IMR-90 (cell line): ENCODE measurements at places on chromosomes 11 and 22. TPM values are rescaled to one million over a fixed set of nuclear protein-coding genes. Genes with fewer than 3 reads are reported as not detected.

DNA sequence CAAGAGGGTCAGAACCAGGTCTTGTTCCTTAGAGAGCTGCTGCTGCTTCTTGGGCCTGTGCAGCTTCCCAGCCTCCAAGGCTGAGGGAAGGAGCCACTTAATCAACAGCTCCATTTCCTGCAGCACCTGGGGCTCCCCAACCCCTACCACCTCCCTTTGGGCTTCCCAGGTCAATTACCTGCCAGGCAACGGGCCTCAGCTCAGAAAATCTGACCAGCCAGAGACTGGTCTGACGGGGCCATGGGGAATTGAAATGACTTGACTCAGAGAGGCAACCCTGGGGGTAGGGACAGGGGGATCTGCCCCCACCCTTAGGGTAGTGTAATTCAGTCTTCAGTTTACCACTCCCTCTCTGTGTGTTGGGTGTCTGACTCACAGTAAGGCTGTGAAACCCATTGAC, 4.7 kb upstream of the MAJIN start:
- H3K27ac ChIP-seq, result no peak overlapping the region
- 0 out of 2 replicates have a peak, but pooled peaks cover 1% of the 10 kb centered on the region for H3K4me1 ChIP-seq
- H3K27me3 ChIP-seq, result peaks cover 5% of the 10 kb centered on the region
- H3K36me3 ChIP-seq, result no peaks in the 10 kb centered on the region

GRCh38 chr11:118485273-118485672, 42.0 kb upstream of the TTC36 start:
- no peak for DNase-seq
- no peaks in the 10 kb centered on the region for H3K4me1 ChIP-seq
- no peak overlapping the region for H3K4me3 ChIP-seq

The EXPH5 gene
- 0.56 and 0.72 TPM in 2 replicates for total RNA-seq

- H3K36me3 ChIP-seq, result no peaks in the 10 kb centered on the region
- H3K27ac ChIP-seq, result no peak overlapping the region
- H3K4me3 ChIP-seq, result no peak overlapping the region
- peaks cover 19% of the 10 kb centered on the region for H3K4me1 ChIP-seq
- no peak for DNase-seq
Measured at GRCh38 chr11:120183701-120184141, 27.1 kb upstream of the OAF start.

- H3K4me1 ChIP-seq, result no peaks in the 10 kb centered on the region
- no peak overlapping the region for H3K27ac ChIP-seq
- H3K36me3 ChIP-seq, result no peaks in the 10 kb centered on the region
Measured at GRCh38 chr11:26688701-26689100, 33.2 kb downstream of the SLC5A12 start.

The NAALADL1 gene
- 2.8 and 3.8 TPM in 2 replicates for total RNA-seq

DNA sequence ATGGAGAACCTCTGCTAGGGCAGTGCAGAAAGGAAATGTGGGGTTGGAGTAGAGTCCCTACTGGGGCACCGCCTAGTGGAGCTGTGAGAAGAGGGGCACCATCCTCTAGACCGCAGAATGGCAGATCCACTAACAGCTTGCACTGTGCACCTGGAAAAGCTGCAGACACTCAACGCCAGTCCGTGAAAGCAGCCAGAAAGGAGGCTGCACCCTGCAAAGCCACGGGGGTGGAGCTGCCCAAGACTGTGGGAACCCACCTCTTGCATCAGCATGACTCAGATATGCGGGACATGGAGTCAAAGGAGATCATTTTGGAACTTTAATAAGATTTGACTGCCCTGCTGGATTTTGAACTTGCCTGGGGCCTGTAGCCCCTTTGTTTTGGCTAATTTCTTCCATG, 8.7 kb downstream of the TSKU start:
- peaks cover 31% of the 10 kb centered on the region for H3K36me3 ChIP-seq
- no peak overlapping the region for H3K27ac ChIP-seq
- H3K4me3 ChIP-seq, result no peak overlapping the region
- H3K27me3 ChIP-seq, result no peaks in the 10 kb centered on the region

The PARVG gene
- total RNA-seq, result not detected in 2 replicates

GRCh38 chr11:70796648-70797227, 398.4 kb downstream of the CTTN start:
- no peaks in the 10 kb centered on the region; the same call in 1 of the 2 replicates for H3K4me1 ChIP-seq
- peaks cover 4% of the 10 kb centered on the region; the same call in 1 of the 2 replicates for H3K36me3 ChIP-seq
- H3K27me3 ChIP-seq, result no peaks in the 10 kb centered on the region
- no peak overlapping the region for H3K27ac ChIP-seq
- H3K4me3 ChIP-seq, result no peak overlapping the region

The TRMT2A gene
- total RNA-seq, result 12.8 and 22.0 TPM in 2 replicates

The UBQLNL gene
- total RNA-seq, result 0.18 TPM in 1 of 2 replicates, not detected in the other

The KDM4D gene
- total RNA-seq, result 0.90 and 1.1 TPM in 2 replicates

GRCh38 chr22:37065961-37066360, 14.4 kb downstream of the KCTD17 start:
- H3K36me3 ChIP-seq, result no peaks in the 10 kb centered on the region; the same call in 1 of the 2 replicates
- H3K27ac ChIP-seq, result no peak overlapping the region
- H3K27me3 ChIP-seq, result peaks cover 25% of the 10 kb centered on the region
- no peaks in the 10 kb centered on the region for H3K4me1 ChIP-seq

- no peak overlapping the region for H3K4me3 ChIP-seq
- H3K27me3 ChIP-seq, result no peaks in the 10 kb centered on the region
- no peaks in the 10 kb centered on the region for H3K36me3 ChIP-seq
- H3K27ac ChIP-seq, result no peak overlapping the region
- DNase-seq, result peak; percentile 37
Measured at GRCh38 chr22:32708830-32709229, 92.7 kb upstream of the TIMP3 start.

- peak; percentile 85 for DNase-seq
- peaks cover 12% of the 10 kb centered on the region for H3K36me3 ChIP-seq
- no peak overlapping the region for H3K4me3 ChIP-seq
- no peaks in the 10 kb centered on the region for H3K27me3 ChIP-seq
- peaks cover 7% of the 10 kb centered on the region for H3K4me1 ChIP-seq
- H3K27ac ChIP-seq, result no peak overlapping the region
Measured at GRCh38 chr11:116879800-116880625, 42.6 kb upstream of the APOA1 start.

The PRDM10 gene
- 6.5 and 6.7 TPM in 2 replicates for total RNA-seq

DNA sequence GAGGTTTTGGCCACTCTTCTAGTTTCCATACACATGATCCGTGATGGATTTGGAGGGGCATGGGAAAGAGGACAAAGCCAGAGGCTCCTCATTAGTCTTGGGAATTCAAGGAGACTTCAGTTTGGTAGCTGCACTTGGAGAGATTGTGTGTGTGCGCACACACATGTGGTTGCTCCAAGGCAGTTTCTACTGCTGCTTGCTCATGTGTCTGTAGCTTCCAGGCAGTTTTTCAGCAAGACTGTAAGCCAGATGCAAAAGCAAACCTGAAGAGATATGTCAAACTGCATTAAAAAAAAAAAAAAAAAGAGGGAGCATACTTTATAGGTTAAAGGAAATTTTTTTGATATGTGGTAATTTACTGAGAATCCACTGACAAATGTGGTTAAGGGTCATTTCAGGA, 95.7 kb downstream of the OSBP2 start:
- no peak overlapping the region for H3K4me3 ChIP-seq
- no peak overlapping the region for H3K27ac ChIP-seq
- H3K4me1 ChIP-seq, result no peaks in the 10 kb centered on the region; the same call in 1 of the 2 replicates
- H3K36me3 ChIP-seq, result no peaks in the 10 kb centered on the region

- H3K27ac ChIP-seq, result peak overlapping the region; percentile 57; the same call in 1 of the 2 replicates
- no peaks in the 10 kb centered on the region for H3K36me3 ChIP-seq
- H3K27me3 ChIP-seq, result no peaks in the 10 kb centered on the region
- peaks cover 38% of the 10 kb centered on the region for H3K4me1 ChIP-seq
Measured at GRCh38 chr11:12402025-12402424, 24.7 kb downstream of the PARVA start.

DNA sequence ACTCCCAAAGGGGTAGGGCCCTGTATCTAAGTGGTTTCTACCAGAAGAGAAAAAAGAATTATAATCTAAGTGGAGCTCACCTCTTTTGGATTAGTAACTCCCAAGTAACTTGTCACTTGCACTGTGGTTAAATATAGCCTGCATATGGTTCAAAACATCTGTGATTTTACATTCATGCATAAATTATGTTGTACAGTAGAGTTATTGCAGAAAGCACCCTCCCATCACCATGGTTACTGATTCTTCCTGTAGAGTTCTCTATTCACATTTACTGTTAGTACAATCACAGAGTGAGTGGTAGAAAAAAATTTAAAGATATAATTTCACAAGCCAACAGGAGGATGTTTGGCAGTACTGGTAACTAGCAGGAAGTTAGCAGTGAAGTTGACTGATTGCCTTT, 80.4 kb downstream of the LRRC4C start:
- no peak overlapping the region for H3K4me3 ChIP-seq
- DNase-seq, result no peak
- H3K27me3 ChIP-seq, result no peaks in the 10 kb centered on the region

GRCh38 chr11:82930229-82930628, 28.7 kb downstream of the DDIAS start:
- H3K27ac ChIP-seq, result no peak overlapping the region
- no peaks in the 10 kb centered on the region for H3K4me1 ChIP-seq
- H3K27me3 ChIP-seq, result no peaks in the 10 kb centered on the region
- H3K36me3 ChIP-seq, result no peaks in the 10 kb centered on the region; the same call in 1 of the 2 replicates

- no peak overlapping the region for H3K4me3 ChIP-seq
- no peaks in the 10 kb centered on the region for H3K27me3 ChIP-seq
- H3K36me3 ChIP-seq, result peaks cover 2% of the 10 kb centered on the region; the same call in 1 of the 2 replicates
Measured at GRCh38 chr22:37492428-37493344, 6.5 kb upstream of the MFNG start.

DNA sequence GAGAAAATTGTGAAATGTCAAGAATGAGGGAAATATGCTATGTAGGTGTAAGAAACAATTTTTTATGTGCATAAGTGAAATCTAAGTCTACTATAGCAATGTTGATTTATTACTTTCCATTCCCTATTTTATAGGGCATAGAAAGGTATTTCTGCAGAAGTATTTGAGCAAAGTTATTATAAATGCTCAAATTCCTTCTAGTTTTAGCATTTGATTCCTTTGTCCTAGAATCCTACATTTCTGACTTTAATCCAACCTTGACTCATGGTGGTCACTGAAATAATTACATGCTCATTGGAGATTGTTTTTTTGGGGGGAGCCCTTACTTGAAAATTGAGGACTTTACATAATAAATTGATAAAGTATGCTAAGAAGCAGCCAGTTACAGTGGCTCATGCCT, 716.6 kb upstream of the LUZP2 start:
- no peaks in the 10 kb centered on the region for H3K36me3 ChIP-seq
- H3K27me3 ChIP-seq, result no peaks in the 10 kb centered on the region
- DNase-seq, result no peak
- H3K4me1 ChIP-seq, result no peaks in the 10 kb centered on the region

DNA sequence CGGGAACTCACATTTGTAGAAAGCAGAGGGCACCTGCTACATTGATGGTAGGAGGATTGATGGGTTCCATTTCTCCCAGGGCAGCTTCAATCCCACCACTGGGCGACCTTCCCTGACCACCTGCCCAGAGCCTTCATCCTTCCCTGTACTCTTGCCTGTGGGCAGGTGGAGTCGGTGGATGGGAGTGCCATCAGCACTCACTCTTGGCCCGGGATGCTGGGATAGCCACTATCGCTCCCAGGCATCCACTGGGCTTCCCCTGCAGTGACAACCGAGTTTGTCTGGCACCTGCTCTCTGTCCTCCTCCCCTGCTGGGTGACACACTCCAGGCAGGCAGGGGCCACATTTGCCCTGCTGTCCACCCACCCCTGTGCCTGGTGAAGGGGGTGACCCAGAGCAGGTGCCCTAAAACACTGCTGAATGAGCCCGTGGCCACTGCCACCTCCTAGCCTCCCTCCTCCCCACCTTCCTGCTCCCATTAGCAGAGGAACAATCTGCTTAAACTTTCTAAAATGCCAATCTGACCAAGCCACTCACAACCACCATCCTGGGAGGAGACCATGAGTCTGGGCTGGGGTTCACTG, 604.7 kb downstream of the TBC1D22A start:
- no peak overlapping the region for H3K27ac ChIP-seq
- H3K36me3 ChIP-seq, result no peaks in the 10 kb centered on the region
- no peak overlapping the region for H3K4me3 ChIP-seq
- no peaks in the 10 kb centered on the region for H3K4me1 ChIP-seq
- H3K27me3 ChIP-seq, result no peaks in the 10 kb centered on the region

- H3K4me3 ChIP-seq, result no peak overlapping the region
- DNase-seq, result no peak
Measured at GRCh38 chr11:327581-327923, 6.9 kb upstream of the IFITM3 start.
